ENCODE measurements at places on chromosomes 1 and 21. TPM values are rescaled to one million over a fixed set of nuclear protein-coding genes. Genes with fewer than 3 reads are reported as not detected.
A peak's percentile ranks its signal among the peaks of the same experiment; 100 is the strongest.

NCMAP gene
- total RNA-seq, result not detected

ZFP69B gene
- 2.5 TPM for total RNA-seq

KRTAP10-11 gene
- not detected for total RNA-seq

DNA sequence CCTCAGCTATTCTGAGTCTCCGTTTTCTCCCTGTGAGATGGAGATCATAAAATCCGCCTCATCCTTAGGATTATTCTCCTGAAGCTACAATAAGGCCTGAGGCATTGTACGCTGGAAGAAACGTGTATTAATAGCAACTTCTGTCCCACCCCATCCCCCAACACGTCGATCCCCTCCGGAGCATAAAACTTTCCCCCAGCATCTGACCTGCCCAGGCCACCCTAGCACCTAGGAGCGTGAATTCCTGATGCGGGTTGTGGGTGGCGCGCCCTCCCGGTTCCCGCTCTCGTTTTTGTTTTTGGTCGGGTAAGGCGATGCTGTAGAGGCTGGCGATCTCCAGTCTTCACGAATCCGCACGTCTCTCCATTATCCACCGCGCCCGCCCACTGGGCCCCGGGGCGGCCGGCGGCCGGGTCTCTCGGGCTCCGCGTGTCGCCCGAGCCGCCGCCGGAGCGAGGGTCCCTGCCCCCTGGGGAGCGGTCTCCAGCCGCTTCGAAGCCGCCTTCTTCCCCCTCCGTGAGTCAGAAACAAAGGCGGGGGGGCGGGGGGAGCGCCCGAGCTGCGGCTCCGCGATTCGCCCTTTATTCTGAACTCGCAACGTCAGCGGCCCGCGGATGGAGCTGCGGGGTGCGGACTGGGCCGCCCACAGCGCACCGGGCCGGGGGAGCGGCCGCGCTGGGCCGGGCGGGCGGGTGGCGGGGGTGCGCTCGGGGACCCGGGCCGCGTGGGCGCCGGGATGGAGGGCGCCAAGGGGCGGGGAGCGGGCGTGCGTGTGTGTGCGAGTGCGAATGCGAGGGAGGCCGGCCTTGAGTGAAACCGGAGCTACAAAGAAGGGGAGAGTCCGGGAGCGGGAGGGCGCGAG, at the start of gene PLEKHO1:
TSS of gene PLEKHO1 (plus strand) at position 646 of the 862 bp plus-strand sequence. CDS start 342 bp downstream, outside the sequence.
- DNase-seq, result peak; percentile 83

DNA sequence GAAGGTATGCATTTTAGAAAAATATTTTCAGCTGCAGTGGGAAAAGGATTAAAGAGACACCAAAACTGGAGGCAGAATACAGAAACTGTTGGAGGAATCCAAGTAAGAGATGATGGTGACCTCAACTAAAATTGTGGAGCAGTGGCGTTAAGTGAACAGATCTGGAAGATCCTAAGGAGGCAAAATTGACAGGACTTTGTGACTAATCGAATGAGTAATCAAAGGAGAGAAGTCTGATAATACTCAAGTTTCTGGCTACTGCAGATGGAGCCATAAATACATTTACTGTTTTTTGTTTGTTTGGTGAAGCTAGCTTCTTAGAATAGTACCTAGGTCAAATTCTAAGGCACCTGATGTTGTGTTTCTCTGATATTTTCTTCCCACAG, 3.1 kb downstream of the CTBS start:
- peak; percentile 76 for DNase-seq

- DNase-seq, result peak; percentile 56
Measured at GRCh38 chr1:31745096-31745945, 18.8 kb downstream of the ADGRB2 start.

GRCh38 chr1:34405266-34405959, 228.7 kb downstream of the C1orf94 start:
- DNase-seq, result no peak

GRCh38 chr1:164337394-164337793, 221.6 kb upstream of the PBX1 start:
- no peak for DNase-seq

Measured in M059J (cell line).